Osteocyte (in vitro differentiated cells): ENCODE measurements at places on chromosomes 1 and 21.

- DNase-seq: no peak
These were observed 57.5 kb downstream of the HSD3B1 start for GRCh38 chr1:119564548-119564947.

DNA sequence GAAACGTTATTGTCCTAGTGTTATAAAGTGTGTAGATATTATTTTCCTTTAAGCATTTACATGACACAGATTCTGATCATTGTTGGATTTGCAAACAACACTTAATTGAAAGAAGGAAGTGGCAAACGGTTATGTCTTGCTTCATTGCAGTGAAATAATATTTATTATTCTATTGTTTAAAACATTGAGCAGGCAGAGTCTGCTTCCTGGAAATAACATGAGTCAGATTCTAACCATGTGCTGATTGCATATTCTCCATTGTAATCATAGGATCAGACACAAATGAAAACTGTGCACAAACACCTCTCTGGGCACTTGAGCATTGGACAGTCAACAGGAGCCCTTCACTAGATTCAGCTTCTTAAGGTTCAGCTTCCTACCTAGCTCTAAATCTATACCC is 46.8 kb upstream of the USP25 start:
- DNase-seq: no peak

DNA sequence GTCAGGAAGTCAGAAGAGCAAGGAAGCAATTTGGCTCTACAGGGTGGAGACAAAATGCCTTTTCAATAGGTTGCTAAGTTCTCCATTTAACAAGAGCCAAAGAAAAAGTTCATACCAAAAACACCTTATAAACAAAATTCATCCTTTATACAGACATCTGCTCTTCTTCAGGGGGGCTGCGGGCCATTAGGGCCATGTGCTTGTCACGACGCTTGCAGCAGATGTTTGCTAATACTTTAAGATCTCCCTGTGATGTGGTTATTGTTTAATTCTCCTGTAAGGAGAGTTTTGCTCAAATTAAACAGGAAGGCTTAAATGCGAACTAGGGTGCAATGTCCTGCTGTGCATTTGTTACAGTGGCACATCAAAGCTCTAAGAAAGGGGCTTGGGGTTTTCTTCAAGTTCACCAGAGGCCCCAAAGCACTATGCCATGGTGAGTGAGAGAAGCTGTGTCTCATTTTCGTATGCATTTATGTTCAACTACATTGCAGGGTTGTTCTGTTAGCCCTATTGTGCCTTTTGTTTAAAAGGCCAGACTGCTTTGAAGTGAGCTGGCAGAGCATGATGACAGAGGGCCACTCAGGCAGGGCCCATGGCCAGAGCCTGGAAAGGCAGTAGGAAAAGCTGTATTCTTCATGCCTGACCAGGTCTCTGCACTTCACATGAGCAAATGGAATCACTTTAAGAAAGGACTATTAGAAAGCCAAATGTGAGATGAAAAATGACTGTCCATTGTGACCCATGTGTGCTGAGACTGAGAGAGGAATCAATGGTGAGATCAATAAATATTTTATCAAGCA is 24.8 kb upstream of the NTPCR start:
- DNase-seq: no peak

DNA sequence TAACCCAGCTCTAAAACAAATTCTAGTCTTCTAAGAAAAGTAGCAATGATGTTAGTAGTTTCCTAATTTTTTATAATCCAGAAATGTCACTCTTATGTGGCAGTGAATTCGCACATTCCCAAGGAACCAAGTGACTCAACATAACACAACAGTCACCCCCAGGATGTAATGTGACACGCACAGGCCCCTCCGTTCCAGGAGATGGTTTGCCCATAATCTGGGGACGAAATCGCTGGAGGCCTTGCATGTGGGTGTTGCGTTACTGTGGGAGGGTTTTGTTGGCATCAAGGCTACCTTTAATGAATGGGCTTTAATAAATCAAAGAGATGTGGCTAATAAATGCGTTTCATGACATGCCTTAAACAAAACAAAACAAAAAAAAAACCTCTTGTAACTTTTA is 50.9 kb downstream of the EVA1C start:
- DNase-seq: no peak

- DNase-seq: no peak
These were observed 85.1 kb downstream of the CAPZB start for GRCh38 chr1:19400192-19400611.

- DNase-seq: peak; percentile 88
These were observed 414 bp downstream of the TMEM51 start for GRCh38 chr1:15153842-15154479.

DNA sequence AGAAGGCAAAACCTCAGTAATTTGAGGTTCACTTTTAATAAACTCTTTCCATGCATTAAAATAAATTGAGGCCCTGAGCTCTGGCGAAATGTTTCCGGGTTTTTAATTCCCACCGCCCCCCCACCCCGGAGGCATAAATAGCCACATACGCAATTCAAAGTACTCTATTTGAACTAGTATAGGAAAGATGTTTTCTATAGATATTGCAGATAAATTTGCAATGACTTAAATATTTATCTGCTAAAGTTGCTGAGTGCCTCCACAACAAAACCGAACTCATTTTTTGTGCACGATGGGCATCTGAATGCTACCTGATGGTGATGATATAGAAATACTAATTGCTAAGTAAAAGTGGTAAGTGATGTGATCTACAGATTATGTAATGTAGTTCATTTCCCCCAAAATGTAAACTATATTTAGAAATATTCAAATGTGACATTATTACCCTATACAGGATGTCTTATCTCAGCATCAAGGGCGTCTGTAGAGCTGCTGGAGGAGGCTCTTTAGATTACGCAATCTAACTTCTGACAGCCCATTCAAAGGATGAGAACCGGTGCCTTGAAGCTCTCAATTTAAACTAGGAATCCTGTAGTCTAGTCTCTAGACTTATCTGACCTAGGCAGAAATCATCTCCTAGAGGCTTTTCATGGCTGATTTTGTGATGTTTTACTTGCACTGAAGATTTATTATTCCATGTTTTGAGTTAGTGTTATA is 8.5 kb downstream of the IRF2BP2 start:
- DNase-seq: no peak

- DNase-seq: no peak
These were observed 62.8 kb downstream of the IRF2BP2 start for GRCh38 chr1:234546890-234547788.

GRCh38 chr1:52355847-52356505 is 10.0 kb downstream of the CC2D1B start:
- no peak for DNase-seq

DNA sequence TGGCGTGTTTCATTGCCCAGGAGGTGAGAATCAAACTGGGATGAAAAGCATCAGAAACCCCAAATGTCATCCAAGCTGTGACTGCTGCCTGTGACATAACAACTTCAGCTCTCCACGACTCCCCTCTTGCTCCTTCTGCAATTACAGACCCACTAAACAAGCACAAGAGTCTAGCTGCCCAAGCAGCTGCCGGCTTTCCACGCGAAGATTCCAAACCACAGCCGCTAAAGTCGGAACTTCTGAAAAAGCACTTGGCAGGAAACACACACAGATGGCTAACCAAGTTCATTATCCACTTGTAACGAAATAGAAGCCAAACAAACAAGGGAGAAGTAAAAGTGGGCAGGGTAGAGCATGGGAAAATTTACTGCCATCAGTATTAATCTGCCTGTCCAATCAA is 198.1 kb downstream of the SLC35F3 start:
- DNase-seq: no peak

DNA sequence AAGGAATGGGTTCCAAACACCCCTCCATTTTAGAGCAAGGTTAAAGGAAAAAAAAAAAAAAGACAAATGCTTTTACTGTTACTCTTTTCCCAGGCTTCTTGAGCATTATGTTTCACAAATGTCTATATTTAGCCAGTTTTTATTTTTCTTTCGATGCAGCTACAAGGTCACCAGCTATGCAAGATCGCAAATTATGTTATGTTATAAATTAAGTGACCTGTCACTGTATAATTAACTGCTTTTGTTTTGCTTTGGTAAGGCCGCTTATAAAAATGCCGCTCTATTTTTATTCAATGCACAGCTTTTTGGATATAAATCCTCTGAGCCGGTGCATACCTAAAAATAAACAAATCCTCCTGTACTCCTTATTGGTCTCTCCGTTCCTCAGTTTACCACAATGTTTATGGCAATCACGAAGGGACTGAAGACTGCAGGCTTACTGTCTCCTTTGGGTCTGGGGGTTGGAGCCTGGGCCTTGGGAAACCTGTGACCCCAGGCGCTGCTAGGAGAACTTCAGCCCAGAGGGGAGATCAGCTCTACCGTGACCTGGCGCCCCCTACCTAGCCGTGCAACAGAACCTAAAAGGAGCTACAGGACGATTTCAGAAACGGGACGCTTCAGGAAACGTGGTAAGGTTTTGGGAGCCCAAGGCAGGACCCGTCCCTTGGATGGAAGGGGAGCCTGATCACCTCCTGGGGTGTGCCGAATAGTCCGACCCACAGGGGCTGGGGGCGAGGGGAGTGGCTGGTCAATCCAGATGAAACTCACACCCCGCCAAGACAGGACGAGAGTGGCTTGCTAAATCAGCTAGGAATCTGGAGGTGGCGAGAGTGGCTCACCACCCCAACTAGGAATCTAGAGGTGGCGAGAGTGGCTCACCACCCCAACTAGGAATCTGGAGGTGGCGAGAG is 101.2 kb upstream of the CD55 start:
- no peak for DNase-seq

GRCh38 chr1:185895208-185895900 is 161.2 kb downstream of the HMCN1 start:
- no peak for DNase-seq
